ENCODE measurements at places on chromosomes 7 and 10. TPM values are rescaled to one million over a fixed set of nuclear protein-coding genes. Genes with fewer than 3 reads are reported as not detected.

GRB10 gene
- total RNA-seq = 61.8 TPM

KIF20B gene
- total RNA-seq = 2.1 TPM

CYP3A4 gene
- not detected for total RNA-seq

STOX1 gene
- total RNA-seq = 1.2 TPM

REPIN1 gene
- total RNA-seq = 70.2 TPM

FAM25C gene
- not detected for total RNA-seq
